ENCODE measurements at places on chromosomes 7 and 10.

- DNase-seq: no peak
Observed at GRCh38 chr10:71729161-71729636, 9.6 kb upstream of the C10orf105 start.

DNA sequence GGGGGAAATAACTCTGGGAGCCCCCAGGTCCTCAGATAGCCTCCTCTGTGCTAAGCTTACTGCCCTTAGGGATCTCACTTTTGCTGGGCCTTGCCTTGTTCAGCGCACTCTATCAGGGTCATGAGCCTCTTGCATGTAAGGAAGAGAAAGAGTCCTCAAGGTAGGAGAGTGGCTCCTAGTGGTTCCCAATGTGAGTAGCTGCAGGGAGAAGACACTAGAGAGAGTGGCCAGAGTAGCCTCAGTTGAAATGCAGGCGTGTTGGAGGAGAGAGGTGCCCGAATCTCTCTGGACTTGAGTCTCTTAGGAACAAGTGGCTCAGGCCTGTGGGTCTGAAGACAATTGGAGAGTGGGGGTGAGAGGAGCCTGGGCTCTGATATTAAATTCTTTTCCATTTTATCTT lies 94.3 kb upstream of the SORCS3 start:
- DNase-seq: no peak

- DNase-seq: no peak
Observed at GRCh38 chr10:48449501-48450232, 143.2 kb downstream of the MAPK8 start.

GRCh38 chr7:139106959-139107358 lies 2.6 kb downstream of the ZC3HAV1 start:
- no peak for DNase-seq

DNA sequence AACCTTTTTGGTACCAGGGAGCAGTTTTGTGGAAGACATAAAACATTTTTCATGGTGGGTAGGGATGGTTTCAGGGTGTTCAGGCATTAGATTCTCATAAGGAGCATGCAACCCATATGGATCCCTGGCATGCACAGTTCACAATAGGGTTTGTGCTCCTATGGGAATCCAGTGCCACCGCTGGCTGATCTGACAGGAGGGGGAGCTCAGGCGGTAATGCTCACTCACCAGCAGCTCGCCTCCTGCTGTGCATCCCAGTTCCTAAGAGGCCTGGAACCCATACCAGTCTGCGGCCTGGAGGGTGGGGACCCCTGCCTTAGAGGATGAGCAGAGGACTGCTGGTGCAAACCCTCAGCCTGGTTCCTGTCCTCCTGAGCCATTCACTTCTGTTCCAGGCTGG lies 561.7 kb downstream of the SDK1 start:
- DNase-seq: no peak

- no peak for DNase-seq
Observed at GRCh38 chr7:158310924-158311666, 276.5 kb downstream of the PTPRN2 start.

GRCh38 chr7:133155146-133155545 lies 73.3 kb upstream of the CHCHD3 start:
- DNase-seq: peak; percentile 1

DNA sequence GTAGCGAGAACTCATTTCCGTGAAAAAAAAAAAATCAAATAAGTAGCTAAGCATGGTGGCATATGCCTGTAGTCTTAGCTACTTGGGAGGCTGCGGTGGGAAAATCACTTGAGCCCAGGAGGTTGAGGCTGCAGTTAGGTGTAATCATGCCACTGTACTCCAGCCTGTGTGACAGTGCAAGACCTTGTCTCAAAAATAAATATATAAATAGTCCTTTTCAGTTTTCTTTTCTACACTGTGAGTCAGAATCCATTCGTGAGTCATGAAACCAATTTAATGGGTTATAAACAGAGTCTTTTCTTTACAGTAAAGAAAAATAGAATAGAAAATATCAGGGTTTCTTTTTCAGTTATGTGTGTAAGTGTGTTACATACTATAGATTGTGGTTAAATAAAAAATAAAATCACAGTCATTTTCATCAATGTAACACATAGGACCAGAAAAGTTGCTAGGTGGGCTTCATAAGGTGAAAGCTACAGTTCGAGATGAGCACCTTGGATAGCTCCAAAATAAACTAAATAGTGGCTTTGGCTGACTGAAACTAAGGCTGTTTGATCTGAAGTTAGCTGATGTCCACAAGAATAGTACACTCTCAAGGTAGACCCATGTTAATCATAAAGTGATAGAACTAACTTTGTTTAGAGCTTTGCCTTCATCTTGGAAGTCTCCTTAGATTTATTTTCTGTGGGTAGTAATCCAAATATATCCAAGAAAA lies 781.1 kb downstream of the GATA3 start:
- DNase-seq: no peak

- DNase-seq: no peak
Observed at GRCh38 chr10:13830385-13830784, 243.6 kb downstream of the PRPF18 start.

DNA sequence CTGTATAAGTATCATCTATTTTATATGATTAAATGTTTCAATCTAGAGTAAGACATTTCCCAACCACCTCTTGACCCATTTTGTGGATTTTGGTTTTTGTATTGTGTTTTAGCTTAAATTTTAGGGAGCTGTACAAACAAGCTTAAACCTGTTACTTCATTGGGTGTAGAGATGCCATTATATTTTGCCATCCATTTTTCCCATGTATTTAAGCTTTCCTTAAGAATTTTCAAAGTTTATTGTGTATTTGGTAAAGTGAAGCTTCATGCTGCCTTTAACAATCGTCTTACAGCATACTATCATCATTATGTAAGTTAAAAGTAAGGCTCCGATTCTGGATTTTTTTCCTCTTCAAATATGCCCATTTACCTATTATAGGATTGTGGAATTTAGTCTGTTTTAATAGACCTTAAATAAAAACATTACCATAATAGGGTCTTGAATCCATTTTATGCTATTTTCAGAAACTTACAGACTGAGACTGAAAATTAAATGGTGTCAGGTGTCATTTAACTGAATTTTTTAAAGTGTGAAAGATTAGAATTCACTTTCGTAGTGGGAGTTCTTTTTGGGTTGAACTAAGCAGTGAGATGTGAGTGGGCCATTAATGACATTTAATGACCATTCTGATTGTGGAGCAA lies 2.2 kb downstream of the KMT2E start:
- DNase-seq: no peak

- DNase-seq: no peak
Observed at GRCh38 chr7:128113839-128114238, 82.6 kb upstream of the LRRC4 start.

DNA sequence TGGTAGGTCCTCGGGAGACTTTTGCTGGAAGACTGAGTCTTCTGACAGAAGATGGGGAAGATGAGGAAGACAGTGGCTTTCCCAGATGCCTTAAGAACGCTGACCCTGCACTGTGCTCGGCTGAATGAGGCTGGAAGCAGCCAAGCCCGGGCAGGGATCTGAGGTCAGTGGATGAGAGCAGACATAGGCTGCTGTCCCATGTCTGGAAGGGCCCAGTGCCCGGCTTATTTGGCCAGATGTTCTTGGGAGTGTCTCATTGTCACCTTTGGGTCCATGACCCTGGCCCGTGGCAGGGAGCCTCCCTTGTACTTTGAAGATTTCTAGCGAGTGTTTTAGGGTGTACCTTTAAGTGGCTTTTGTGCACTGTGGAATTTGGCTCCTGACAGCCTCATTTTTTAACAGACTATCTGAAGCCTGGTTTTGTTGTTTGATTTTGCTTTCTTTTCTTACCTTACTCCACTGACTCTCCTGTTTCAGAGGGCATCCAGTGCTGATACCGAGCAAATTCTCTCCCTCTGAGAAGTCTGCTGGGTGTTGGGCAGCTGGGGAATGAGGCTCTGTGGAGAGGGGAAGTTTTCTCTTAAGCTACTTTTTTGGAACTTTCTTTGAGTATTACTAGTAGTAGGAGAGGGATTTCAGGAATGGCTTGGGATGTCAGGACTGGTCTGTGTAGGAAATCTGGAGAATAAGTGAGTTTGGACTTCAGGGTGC lies 61.4 kb downstream of the CREB5 start:
- no peak for DNase-seq

- peak; percentile 28 for DNase-seq
Observed at GRCh38 chr10:35913628-35914027, 271.5 kb upstream of the FZD8 start.

DNA sequence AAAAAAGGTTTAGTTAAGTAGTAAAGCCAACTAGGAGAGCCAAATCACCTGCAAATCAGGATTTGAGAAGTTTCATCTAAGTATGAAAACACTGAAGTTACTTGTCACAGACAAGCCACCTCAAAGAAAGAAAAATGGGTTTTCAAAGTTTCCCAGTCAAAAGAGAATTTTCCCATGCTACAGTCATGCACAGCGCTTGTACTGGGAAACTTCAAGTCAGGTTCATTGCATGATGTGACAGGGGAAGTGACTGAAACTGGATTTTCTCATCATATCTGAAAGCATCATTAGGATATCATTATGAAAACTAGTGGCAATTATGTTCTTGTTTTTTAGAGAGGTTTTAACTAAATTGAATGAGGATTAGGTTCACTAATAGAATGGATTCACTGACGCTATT lies 167.0 kb downstream of the SGMS1 start:
- DNase-seq: no peak

DNA sequence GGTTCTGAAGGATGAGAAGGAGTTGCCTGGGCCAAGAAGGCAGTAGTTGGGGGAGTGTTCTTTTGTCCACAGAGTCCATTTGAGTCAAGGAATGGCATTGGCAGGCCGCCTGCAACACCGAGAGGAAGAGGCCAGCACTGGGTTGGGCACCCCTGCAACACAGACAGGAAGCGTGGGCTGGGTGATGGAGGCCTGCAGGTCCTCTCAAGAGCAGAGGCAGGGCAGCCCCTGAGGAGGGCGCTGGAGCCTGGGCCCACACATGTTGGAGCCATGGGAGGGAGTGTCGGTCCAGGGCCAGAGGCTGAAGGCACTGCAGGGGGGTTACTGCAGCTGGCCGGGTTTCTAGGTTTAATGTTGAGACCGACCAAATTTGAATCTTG lies 137.3 kb downstream of the PTPN20 start:
- DNase-seq: peak; percentile 32

DNA sequence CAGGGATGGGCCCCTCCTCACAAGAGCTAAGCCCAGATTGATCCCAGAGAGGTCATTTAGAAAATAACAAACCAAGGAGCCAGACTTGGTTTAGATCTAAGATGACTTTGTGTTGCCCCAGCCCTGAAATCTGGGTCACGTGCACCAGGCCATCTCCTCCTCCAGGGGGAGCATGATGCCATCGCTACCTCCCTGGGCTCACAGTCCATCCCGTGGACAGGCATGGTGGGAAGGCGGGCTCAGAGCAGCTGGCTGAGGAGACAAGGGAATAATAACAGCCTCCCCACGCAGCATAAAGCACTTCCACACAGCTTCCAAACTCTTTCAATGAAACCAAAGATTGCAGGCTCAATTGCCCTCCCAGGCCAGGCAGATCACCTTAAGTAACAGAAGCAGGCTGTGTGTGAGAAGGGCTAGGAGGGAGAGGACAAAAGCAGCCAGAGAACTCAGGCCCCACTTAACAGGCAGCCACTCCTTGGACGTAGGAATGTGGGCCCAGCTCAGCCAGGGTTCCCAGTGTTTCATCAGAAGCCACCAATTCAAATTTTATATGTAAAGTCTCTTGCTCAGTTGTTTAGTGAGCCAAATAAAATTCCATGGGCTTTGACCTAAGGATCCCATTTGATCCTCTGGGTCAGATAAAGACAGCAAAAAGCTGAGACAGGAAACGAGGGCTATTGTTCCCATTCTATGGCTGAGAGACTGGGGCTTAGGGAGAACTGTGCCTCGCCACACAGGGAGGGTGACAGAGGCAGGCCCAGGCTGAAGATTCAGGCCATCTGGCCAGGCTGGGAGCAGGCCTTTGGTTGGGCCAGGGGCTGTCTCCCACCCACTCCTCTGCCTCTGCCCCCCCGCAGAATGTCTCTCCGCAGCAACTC lies 100.2 kb downstream of the COL13A1 start:
- peak; percentile 62 for DNase-seq

- no peak for DNase-seq
Observed at GRCh38 chr10:101619983-101620382, 31.9 kb downstream of the DPCD start.

GRCh38 chr10:132738454-132739224 lies 47.3 kb downstream of the NKX6-2 start:
- DNase-seq: no peak

DNA sequence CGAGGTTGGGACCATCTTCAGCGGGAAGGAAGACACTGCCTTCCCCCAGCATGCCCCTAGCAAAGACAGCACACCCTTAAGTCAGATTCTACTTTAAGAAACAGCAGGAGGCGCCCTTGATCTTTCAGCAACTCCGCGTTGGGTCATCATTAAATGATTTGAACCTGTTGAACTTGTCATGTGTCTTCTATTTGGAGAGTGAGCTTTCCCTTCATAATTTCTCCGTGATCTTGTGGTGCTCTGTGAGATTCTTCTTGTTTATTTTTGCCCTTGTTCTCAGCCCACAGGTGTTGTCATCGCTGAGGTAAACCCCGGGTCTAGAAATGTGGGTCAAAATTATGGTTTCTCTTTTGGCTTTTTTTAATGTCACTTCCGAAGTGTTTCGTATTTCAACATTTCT lies 49.5 kb upstream of the PITRM1 start:
- DNase-seq: peak; percentile 23

- DNase-seq: no peak
Observed at GRCh38 chr7:27128776-27129728, 1.5 kb downstream of the HOXA4 start.

- DNase-seq: no peak
Observed at GRCh38 chr10:12704488-12704887, 297.0 kb downstream of the CCDC3 start.

GRCh38 chr7:111199643-111200042 lies 108.7 kb downstream of the LRRN3 start:
- DNase-seq: no peak

GRCh38 chr7:149459540-149460452 lies 1.1 kb downstream of the ZNF777 start:
- peak; percentile 6 for DNase-seq

GRCh38 chr7:94396037-94396431 lies 1.3 kb downstream of the COL1A2 start:
- DNase-seq: peak; percentile 86

- peak; percentile 64 for DNase-seq
Observed at GRCh38 chr7:84236398-84236797, 41.8 kb upstream of the SEMA3A start.

GRCh38 chr7:142412551-142413193 lies 154.8 kb upstream of the PRSS58 start:
- DNase-seq: peak; percentile 61

DNA sequence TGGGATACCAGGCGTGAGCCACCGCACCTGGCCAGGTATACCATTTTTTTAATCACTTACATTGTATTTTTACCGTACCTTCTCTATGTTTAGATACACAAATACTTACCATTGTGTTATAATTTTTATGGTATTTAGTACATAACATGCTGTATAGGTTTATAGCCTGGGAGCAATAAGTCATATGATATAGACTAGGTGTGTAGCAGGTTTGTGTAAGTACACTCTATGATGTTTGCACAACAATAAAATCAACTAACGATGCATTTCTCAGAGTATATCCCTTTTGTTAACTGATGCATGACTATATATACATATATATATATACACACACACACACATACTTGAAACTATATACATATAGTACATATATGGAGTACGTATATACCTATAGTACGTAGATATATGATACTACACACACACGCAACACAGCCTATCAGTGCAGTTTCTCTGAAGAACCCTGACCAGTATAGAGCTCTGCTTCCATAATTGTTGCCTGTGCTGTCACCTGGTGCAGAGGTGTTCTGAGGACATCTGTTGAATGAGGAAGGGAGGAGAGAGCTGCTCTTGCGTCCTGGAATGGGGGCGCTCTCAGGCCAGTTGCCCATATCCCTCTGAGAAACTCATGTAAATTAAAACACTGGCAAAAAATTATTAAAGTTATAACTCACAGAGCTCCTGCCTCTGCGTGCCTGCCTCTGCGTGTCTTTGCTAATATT lies 315.3 kb downstream of the FGFR2 start:
- DNase-seq: no peak

All from fibroblast of pulmonary artery (primary cell).